ENCODE measurements at places on chromosomes 1 and 21.
A peak's percentile ranks its signal among the peaks of the same experiment; 100 is the strongest.

- DNase-seq: peak; percentile 61
Observed at GRCh38 chr1:218585511-218586184, 240.5 kb downstream of the TGFB2 start.

GRCh38 chr21:38297194-38297631 lies 40.4 kb downstream of the KCNJ15 start:
- DNase-seq: peak; percentile 68

- DNase-seq: peak; percentile 81
Observed at GRCh38 chr1:183604038-183604808, 14.0 kb upstream of the NCF2 start.

- no peak for DNase-seq
Observed at GRCh38 chr1:56477164-56478111, 101.9 kb downstream of the PLPP3 start.

DNA sequence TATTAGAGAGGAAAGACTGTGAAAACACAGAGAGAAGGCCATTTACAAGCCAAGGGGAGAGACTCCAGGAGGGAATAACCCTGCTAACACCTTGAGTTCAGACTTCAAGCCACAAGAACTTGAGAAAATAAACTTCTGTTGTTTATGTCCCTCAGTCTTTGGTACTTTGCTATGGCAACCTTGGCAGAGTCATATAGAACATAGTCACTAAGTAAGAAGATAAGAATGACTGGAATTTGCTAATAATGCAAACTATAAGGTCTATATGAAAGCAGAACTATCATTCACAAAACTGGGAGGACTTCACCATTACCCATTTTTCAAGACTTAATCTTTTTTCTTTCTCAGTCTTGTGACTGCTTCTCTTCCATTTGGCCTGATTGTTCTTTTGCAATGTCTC lies 767.3 kb upstream of the ADAMTS5 start:
- peak; percentile 42 for DNase-seq

DNA sequence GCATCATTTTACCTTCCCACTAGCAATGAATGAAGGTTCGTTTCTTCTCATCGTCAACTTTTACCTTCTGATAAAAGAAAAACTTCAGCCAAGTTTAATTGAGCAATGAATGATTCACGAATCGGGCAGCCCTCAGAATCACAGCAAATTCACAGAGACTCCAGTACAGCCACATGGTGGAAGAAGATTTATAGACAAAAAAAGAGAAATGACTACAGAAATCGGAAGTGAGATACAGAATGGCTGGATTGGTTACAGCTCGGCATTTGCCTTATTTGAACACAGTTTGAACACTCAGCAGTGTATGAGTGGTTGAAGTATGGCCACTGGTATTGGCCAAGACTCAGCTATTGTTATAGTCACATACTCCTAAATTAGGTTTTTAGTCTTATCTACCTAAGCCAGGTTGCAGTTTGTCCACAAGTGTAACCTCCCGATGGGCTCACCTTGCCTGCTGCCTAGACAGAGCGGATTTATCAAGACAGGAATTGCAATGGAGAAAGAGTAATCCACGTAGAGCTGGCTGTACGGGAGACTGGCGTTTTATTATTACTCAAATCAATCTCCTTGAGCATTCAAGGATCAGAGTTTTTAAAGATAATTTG lies 15.3 kb downstream of the AK4 start:
- no peak for DNase-seq

DNA sequence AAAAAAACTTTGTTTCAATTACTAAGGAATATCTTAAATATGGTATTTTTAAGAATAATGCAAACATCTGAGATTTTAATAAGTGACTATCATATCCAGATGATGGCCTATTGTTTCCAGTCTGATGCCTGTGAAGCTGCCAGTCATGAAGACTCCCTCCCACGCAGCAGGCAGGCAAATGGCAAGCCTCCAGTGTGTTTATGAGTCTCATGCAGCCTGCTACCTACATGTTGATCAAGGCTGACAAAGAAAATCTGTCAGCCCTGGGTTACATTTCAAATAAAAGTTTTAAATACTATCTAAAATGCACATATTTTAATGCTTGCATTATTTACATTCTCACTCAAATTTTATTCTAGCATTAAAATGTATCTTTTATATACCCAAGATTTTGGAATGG lies 137.6 kb upstream of the RNPC3 start:
- DNase-seq: no peak

DNA sequence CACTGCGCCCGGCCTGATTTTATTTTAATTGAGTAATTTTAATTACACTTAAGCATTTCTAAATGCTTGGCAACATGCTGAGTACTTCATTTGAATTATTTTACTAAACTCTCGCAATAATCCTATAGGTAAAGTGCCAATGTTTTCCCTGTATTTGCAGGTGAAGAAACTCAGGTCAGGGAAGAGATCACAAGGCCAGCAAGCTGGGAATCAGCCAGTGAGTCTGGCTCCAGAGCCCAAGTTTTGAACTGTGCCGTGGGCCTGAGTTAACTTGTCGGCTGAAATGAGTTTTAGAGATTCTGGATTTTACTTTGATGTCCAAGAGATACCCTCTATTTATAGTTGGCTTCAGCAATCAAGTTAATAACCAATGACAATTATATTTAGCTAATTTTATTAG lies 141.4 kb downstream of the CNIH3 start:
- DNase-seq: no peak

DNA sequence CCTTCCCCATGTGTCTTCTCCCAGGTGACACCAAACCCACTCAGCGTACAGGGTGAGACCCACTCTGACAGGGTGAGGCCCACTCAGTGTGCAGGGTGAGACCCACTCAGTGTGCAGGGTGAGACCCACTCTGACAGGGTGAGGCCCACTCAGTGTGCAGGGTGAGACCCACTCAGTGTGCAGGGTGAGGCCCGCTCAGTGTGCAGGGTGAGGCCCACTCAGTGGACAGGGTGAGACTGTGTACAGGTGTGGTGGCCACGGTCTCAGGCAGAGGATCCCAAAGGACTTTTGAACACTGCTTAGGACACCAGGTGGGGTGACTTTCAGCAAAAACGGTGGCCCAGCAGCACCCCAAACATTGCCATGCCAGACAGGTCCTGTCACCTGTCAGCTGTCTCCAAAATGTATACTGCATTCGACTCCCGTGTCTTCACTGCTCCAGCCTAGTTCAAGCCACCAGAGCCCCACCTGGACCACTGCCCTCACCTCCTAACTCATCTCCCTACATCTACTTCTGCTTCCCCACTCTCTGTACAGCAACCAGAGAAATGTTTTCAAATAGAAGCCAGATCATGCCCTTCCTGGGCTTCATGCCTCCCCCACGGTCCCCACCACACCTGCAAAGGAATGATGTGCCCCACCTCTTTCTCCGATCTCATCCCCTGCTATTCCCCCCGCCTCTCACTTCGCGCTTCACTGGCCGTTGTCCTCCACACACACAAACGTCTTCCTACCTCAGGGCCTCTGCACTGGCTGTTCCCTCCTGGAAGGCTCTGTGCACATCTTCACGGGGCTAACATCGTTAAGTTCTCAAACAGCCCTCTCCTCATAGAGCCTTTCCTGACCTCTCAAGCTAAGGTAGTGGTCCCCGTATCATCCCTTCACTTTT lies 52.1 kb downstream of the ACBD3 start:
- DNase-seq: no peak

GRCh38 chr21:44856131-44856530 lies 17.4 kb downstream of the PTTG1IP start:
- DNase-seq: no peak

GRCh38 chr1:196538473-196538872 lies 69.8 kb downstream of the KCNT2 start:
- DNase-seq: no peak

GRCh38 chr21:45849651-45850050 lies 131.9 kb upstream of the COL6A1 start:
- DNase-seq: no peak

- no peak for DNase-seq
Observed at GRCh38 chr1:17539477-17540254, at the start of gene ARHGEF10L. Gene ARHGEF10L (plus strand): TSS chr1:17539698. CDS start chr1:17580596, 40,898 bp downstream.

DNA sequence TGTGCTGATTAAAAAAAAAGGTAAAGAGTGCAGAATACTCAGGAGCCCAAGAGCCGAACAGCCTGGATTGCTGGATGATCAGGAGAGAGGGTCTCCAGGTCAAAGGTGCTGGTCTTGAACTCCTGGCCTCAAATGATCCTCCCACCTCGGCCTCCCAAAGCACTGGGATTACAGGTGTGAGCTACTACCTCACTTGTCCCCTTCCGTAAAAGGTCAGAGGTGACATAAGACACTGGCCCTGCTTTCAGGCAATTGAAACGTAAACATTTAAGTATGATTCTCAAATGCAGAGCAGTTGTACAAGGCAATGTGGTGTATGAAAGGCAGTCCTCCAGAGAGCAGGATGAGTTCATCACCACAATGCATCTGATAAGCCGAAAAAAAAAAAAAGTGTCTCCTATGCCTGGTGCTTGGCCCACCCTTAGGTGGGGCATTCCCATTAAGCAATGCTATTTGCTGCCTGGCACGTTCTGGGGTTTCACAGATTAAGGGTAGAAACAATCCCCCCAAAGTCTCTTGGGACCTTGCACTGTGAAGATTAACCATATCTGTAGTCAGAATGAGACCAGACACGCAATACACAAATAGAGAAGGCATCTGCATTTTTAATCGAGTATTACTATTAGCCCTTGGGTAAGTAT lies 47.7 kb downstream of the PARP1 start:
- no peak for DNase-seq
